Effector memory CD4-positive, alpha-beta T cell (primary cell): ENCODE measurements at places on chromosomes 5 and 9.

GRCh38 chr9:86434039-86434726 lies 80.0 kb upstream of the TUT7 start:
- DNase-seq, result no peak
- H3K4me1 ChIP-seq, result no peaks in the 10 kb centered on the region
- H3K27ac ChIP-seq, result no peak overlapping the region
- no peak overlapping the region for H3K4me3 ChIP-seq
- no peaks in the 10 kb centered on the region for H3K36me3 ChIP-seq

DNA sequence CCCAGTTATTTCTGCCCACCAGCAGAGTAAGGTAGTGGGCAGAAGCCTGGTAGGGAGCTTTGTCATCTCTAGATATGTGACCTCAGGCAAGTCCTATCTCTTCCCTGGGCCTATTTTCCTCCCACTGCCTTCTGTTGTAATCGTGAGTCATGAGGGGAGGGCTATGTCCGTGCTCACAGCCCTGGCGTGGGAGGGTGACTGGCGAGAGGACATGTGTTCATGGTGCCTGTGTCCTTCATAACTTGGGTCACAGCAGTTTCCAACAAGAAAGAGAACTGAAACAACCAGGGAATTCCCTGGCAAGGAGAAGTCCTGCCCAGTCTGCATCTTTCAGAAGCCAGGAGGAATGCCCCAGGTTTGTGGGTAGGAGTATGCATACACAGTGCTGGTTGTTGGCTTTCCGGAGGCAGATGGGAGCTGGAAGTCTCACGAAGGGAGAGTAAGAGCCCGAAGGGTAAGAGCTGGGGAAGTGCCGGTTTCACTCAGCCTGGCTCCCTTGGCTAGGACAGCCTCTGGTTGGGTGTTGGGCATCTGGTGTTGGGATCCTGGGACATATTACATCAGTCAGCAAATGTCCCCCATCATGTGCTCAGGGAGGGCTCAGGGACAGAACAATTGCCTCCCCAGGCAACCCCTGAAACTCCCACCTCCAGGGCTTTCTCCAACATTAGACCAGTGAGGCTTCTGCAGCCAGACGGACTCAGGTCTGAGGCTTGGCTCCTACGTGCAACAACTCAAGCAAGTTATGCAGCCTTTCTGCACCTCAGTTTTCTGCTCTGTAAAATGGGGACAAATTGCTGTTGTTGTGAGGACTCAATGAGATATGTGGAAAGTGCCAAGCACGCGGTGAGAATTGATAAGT lies 4.3 kb upstream of the TIFAB start:
- H3K36me3 ChIP-seq, result no peaks in the 10 kb centered on the region
- no peak overlapping the region for H3K27ac ChIP-seq
- DNase-seq, result no peak
- H3K4me1 ChIP-seq, result no peaks in the 10 kb centered on the region
- peaks cover 5% of the 10 kb centered on the region for H3K27me3 ChIP-seq

DNA sequence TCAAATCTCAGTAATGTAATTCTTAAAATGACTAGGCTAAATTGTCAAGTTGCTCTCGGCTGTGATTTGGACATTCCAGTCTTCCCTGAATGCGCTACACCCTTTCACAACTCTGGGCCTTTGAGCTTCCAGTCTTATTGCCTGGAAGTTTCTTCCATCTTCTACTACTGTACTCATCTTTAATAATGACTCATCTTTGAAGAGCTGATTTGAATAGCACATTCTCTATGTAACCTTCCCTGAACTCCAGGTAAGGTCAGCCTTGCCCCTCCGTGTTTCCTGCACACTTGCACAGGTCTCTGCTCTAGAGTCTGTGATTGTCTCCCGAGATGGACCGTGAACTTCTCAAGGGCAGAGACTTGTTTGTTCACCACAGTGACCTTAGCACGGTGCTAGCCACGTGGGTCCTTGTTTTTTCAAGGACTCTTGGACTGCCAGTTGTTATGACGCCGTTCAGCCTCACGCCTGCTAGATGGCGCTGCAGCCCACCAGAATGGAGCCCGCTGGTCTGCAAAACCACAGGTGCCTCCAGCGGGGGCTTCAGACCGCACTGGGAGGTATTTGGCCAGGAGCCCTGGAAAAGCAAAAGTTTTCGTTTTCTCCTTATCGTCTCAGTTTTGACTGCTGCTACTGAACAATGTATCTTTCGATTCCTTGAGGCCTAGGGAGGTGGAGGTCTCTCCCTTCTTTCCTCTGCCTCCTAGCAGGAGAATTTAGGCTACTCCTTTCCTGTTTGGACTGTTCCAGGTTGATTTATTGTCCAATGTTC lies 44.4 kb downstream of the SEC61B start:
- no peak overlapping the region for H3K27ac ChIP-seq
- H3K4me3 ChIP-seq, result peak overlapping the region; percentile 8
- DNase-seq, result peak; percentile 21
- peaks cover 2% of the 10 kb centered on the region for H3K4me1 ChIP-seq

DNA sequence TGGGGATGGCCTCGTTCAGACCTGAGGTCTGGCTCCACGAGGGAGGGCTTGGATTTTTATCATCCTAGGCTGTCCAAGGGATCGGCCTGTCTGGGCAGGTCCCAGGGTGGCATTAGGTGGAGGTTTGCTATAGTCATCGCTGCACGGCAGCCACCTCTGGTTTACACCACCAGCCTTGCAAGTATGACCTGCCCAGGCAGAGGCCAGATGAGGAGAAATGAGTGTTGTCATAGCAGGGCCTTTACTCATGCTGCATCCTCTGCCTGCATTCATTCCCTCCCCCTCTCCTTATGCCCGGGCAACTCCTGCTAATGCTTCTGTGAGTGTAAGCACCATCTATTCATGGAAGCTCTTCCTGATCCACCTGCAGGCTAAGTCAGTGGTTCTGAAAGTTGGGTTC lies 15.3 kb upstream of the NDST1 start:
- DNase-seq, result no peak
- H3K4me1 ChIP-seq, result no peaks in the 10 kb centered on the region
- no peaks in the 10 kb centered on the region for H3K36me3 ChIP-seq
- H3K4me3 ChIP-seq, result no peak overlapping the region
- no peak overlapping the region for H3K27ac ChIP-seq

GRCh38 chr5:10034001-10034400 lies 215.7 kb downstream of the ATPSCKMT start:
- DNase-seq, result no peak
- H3K4me1 ChIP-seq, result no peaks in the 10 kb centered on the region
- H3K36me3 ChIP-seq, result no peaks in the 10 kb centered on the region
- H3K27me3 ChIP-seq, result no peaks in the 10 kb centered on the region
- H3K4me3 ChIP-seq, result no peak overlapping the region

DNA sequence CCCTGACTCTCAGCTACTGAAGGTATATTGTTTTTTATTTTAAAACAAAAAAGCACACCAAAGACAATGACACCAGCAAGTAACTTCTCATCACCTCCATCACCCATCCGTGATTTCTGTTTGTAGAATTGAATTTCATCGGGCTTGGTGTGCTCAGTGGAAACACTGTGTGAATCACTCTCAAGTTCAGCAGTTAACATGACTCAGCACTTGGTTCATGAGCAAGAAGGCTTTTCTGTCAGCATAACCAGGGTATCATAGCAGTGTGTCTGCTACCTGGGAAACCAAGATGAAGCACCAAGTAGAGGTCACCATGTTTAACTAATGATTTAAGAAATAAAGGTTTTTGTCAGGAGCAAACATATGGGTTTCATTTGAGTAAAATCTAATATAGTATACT lies 123.7 kb downstream of the INSYN2B start:
- H3K27me3 ChIP-seq, result no peaks in the 10 kb centered on the region
- peaks cover 11% of the 10 kb centered on the region for H3K36me3 ChIP-seq
- H3K27ac ChIP-seq, result no peak overlapping the region
- H3K4me3 ChIP-seq, result no peak overlapping the region
- no peaks in the 10 kb centered on the region for H3K4me1 ChIP-seq
- no peak for DNase-seq

- H3K27ac ChIP-seq, result no peak overlapping the region
- H3K4me1 ChIP-seq, result peaks cover 15% of the 10 kb centered on the region
- H3K4me3 ChIP-seq, result peak overlapping the region; percentile 17
- DNase-seq, result no peak
- H3K27me3 ChIP-seq, result no peaks in the 10 kb centered on the region
- peaks cover 7% of the 10 kb centered on the region for H3K36me3 ChIP-seq
These were observed 30.0 kb downstream of the TGFBR1 start for GRCh38 chr9:99134893-99135341.

- H3K27me3 ChIP-seq, result no peaks in the 10 kb centered on the region
- H3K27ac ChIP-seq, result no peak overlapping the region
- no peak overlapping the region for H3K4me3 ChIP-seq
- no peak for DNase-seq
- no peaks in the 10 kb centered on the region for H3K4me1 ChIP-seq
These were observed 38.3 kb downstream of the DNAJB5 start for GRCh38 chr9:35027860-35028259.

DNA sequence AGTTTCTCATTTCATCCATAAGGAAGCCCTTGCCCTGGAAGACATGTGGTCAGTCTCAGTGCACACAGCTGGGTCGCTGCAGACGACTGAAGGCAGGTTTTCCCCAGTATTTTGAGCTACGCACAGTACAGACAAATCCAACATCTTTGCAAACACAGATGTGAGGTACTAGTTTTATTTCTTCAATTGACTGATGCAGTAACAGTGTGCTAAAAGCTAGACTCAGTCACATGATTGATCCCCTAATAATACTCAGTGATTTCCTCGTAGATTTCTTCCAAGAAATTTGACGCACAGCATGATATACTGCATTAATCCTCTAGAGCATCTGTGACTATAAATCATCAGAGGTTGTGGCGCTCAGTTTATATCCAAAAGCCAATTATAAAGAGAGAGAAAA lies 346.1 kb downstream of the DIRAS2 start:
- H3K27me3 ChIP-seq, result no peaks in the 10 kb centered on the region
- DNase-seq, result no peak
- H3K4me3 ChIP-seq, result no peak overlapping the region

GRCh38 chr9:22160221-22160620 lies 151.1 kb upstream of the CDKN2B start:
- H3K4me3 ChIP-seq, result no peak overlapping the region
- no peaks in the 10 kb centered on the region for H3K4me1 ChIP-seq
- H3K27ac ChIP-seq, result no peak overlapping the region
- no peak for DNase-seq

- no peak for DNase-seq
- no peaks in the 10 kb centered on the region for H3K27me3 ChIP-seq
- no peaks in the 10 kb centered on the region for H3K4me1 ChIP-seq
These were observed 304.4 kb upstream of the KIF2A start for GRCh38 chr5:62001640-62002039.

DNA sequence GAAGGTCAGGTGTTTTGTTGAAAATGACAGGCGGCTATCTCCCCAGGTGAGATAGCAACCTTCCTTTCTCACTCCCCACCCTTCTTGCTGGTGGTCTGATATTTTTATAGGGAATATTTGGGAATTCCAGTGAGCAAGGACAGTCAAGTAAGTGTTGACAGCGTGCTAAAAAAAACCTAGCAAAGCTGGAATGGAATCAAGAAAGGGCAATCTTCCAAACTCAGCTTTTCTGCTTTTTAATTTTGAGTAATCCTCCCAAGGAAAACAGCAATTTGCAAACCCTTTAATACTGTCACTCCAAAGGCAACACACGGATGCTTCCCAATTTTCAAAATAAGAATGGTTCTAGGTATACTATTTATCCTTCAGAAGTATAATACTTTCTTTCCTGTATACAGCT lies 143.7 kb upstream of the PCA3 start:
- H3K4me1 ChIP-seq, result no peaks in the 10 kb centered on the region
- no peak overlapping the region for H3K27ac ChIP-seq
- no peak for DNase-seq
- H3K4me3 ChIP-seq, result no peak overlapping the region

GRCh38 chr5:133391354-133392136 lies 220.8 kb downstream of the FSTL4 start:
- H3K27me3 ChIP-seq, result no peaks in the 10 kb centered on the region
- no peak overlapping the region for H3K4me3 ChIP-seq
- DNase-seq, result no peak
- H3K27ac ChIP-seq, result no peak overlapping the region

DNA sequence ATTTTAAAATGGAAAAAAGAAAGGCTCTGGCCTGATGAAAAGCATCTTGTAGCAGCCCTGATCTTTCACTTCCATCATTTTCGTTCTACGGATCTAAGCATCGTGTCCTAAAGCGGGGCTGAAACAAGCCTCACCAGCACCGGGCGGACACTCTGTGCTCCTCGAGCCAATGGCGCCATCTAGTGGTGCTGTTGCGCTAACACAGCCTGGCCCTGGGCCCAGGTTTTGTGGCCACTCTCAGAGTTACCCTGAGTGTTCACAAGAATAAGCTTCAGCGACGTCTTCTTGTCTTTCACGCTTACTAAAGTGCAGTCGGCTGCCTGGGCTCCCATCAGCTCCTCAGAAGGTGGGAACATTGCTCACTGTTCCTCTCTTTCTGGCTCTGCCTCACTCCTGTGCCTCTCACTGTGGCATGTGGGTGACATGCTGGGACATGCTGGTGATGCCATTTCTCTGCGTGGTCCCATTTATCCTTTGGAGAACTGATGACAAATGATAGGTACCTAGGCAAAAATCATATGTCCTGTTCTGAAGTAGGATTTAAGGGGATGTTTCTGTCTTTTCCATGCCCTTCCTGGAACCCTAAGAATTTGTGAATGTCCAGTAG lies 32.7 kb downstream of the DMRT3 start:
- H3K27me3 ChIP-seq, result no peaks in the 10 kb centered on the region
- H3K4me1 ChIP-seq, result no peaks in the 10 kb centered on the region
- DNase-seq, result peak; percentile 36
- no peaks in the 10 kb centered on the region for H3K36me3 ChIP-seq

- H3K4me3 ChIP-seq, result no peak overlapping the region
- no peaks in the 10 kb centered on the region for H3K36me3 ChIP-seq
- H3K4me1 ChIP-seq, result no peaks in the 10 kb centered on the region
- no peaks in the 10 kb centered on the region for H3K27me3 ChIP-seq
- H3K27ac ChIP-seq, result no peak overlapping the region
- no peak for DNase-seq
These were observed 17.6 kb downstream of the NCS1 start for GRCh38 chr9:130189840-130190239.

DNA sequence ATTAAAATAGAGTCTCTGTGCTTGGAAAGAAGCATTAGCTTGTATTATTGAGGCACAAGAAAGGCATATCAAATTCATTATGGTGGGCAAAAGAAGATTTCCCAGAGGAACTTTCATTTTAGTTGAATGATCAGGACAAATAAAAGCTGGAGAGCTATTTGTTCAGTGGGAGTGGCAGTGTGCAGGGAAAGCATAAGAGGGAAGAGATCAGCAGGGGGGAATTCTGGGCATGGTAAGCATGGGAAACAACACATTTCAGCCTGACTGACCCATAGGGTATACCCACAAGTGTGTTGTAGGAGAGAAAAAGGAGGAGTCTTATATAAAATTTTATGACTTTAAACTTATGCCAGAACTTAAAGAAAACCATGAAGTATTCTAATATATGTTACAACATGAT lies 167.7 kb upstream of the RASA1 start:
- no peak for DNase-seq
- H3K27ac ChIP-seq, result no peak overlapping the region
- no peaks in the 10 kb centered on the region for H3K4me1 ChIP-seq
- H3K27me3 ChIP-seq, result no peaks in the 10 kb centered on the region
- H3K36me3 ChIP-seq, result no peaks in the 10 kb centered on the region
